8988T (cell line): ENCODE measurements at places on chromosomes 6 and 20.

- DNase-seq, result no peak
These were observed 144.4 kb upstream of the MAN1A1 start for GRCh38 chr6:119493980-119494379.

DNA sequence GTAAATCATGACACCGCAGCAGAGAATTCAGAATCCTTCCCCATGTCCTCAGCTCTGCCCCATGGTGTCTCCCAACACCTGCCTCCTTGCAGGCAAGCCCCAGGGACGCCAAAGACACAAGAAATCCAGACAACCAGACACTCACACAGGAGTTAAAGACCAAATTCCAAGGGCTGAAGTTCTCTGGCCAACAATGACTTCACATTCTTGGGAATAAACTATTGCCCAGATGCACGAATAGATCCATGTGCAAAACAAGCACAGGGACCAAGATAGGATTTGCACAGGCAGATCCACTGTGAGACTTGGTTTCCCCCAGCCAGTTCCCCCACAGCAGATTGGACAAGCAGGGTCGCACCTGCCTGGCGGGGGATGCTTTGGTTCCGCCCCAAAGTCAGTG lies 246.7 kb downstream of the SOD2 start:
- DNase-seq, result no peak

GRCh38 chr6:82568290-82568993 lies 204.8 kb downstream of the TPBG start:
- DNase-seq, result no peak

DNA sequence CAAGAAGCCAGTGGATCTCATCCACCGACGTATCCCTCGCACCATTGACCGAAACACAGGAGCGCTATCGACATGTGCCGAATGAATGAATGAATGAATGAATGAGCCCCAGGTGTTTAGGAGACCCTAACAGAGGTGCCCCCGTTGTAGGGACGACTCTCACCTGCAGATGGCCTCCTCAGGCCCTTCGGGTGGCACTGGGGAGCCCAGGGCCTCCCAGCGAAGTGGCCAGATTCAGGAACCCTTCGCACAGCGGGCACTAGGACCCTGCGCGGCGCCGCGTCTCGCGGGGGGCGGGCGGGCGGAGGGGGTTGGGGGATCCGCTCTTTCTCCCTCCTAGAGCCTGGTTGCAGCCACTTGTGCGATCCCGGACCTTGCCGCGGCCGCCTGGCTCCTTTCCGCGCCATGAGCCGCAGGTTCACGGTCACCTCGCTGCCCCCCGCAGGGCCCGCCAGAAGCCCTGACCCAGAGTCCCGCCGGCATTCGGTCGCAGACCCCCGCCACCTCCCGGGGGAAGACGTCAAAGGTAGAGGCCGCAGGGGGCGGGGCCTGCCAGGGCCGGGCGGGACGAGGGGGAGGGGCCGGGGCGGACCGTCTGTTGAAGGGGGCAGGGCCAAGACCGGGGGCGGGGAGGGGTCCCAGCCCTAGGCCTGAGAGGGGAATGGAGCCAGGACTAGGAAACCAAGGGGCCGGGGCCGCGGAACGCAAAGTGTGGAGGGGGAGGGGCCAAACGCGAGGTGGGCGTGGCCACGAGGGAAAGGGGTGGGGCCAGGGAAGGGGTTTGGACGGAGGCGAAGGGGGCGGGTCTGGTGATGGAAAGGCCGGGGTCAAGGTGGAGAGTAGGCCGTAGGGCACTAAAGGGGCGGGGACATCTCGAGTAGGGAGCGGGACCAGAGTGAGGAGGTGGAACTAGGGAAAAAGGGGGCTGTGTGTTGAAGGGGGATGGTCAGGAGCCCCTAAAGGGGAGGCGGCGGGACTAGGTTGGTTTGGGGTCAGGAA lies 7.4 kb upstream of the SLC12A5 start:
- DNase-seq, result peak; percentile 71

- no peak for DNase-seq
These were observed 111.3 kb downstream of the BTBD9 start for GRCh38 chr6:38528196-38528965.

GRCh38 chr20:22533823-22534751 lies 50.3 kb downstream of the FOXA2 start:
- DNase-seq, result no peak
